ENCODE measurements at places on chromosomes 12 and 14.

- DNase-seq = no peak
Observed at GRCh38 chr12:91139286-91139685, 28.0 kb upstream of the LUM start.

- DNase-seq = no peak
Observed at GRCh38 chr12:26109343-26109881, 15.4 kb downstream of the BHLHE41 start.

- no peak for DNase-seq
Observed at GRCh38 chr12:12719496-12719895, 2.3 kb downstream of the CDKN1B start.

DNA sequence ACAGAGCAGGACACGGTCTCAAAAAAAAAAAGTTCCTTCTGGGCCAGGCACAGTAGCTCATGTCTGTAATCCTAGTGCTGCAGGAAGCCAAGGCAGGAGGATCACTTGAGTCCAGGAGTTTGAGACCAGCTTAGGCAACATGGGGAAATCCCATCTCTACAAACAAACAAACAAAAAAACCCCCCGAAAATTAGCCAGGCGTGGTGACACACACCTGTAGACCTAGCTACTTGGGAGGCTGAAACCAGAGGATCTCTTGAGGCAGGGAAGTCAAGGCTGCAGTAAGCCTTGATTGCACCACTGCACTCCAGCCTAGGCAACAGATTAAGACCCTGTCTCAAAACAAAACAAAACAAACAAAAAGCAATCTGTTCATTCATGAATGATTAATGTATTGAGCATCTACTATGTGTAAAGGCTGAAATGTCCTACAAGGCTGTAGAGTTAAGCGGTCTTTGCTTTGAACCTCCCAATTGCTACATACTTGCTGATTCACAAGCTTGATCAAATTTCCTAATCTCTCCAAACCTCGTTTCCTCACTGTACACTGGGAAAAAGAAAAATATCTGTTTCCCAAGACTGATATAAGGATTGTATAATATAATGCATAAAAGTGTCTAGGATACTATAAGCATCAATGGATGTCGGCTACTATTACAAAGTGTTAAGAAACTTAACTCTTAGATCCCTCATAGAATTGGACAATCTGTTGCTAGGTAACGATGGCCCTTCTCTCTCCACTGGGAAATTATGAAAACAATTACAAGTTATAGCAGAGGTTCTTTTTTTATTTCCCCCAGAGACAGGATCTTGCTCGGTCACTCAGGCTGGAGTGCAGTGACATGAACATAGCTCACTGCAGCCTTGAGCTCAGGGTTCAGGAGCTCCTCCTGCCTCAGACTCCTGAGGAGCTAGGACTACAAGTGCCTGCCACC lies 7.9 kb upstream of the RILPL2 start:
- no peak for DNase-seq

DNA sequence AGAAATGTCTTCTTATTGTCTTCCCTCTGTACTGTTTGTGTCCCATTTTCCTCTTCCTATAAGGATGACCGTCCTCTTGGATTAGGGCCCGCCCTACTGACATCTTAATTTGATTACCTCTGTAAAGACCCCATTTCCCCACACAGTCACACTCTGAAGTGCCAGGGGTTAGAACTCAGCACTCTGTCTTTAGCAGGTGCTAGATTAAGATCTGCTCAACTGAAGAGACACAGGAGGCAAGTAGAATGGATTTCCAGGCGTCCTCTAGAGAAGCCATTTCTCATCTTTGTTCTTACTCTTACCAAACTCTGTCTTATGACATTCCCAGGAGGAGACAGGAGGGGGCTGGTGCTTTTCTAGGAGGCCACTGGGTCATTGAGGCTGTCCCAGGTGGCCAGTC lies 50.8 kb downstream of the VCPKMT start:
- DNase-seq = no peak

- DNase-seq = no peak
Observed at GRCh38 chr12:6745741-6746525, 7.0 kb downstream of the MLF2 start.

DNA sequence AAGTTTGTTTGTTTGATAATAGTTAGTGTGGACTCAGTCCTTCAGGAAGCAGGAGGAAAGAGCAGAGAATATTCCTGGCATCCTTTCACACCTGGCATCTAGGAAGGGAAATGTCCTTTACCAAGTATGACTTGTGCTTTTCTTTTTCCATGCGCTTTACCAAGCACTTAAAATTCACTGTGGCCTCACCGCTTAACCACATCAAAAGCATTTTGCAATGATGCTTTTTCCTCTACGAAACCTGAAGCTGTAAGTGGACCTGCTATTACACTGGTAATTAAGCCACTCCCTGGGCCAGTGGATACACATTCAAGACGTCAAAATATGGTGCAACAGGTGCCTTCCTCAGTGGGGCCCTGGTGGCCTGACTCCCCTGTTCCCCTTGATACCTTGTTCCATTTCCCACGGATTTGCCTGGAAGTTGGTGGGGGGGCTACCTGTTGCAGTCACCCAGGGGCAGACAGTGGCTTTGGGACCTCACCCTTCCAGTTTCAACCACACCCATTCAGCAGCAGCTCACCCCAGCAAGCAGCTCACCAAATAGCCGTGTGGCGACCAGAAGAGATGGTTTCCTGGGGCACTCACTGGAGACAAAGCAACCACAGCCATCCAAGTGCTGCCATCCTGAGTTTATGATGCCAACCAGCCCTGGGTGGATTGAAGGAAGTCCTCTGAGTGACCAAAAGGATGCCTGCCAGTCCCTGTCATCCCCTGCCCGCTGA lies 14.2 kb upstream of the FZD10 start:
- no peak for DNase-seq

GRCh38 chr14:92503756-92504491 lies 9.7 kb upstream of the RIN3 start:
- no peak for DNase-seq

DNA sequence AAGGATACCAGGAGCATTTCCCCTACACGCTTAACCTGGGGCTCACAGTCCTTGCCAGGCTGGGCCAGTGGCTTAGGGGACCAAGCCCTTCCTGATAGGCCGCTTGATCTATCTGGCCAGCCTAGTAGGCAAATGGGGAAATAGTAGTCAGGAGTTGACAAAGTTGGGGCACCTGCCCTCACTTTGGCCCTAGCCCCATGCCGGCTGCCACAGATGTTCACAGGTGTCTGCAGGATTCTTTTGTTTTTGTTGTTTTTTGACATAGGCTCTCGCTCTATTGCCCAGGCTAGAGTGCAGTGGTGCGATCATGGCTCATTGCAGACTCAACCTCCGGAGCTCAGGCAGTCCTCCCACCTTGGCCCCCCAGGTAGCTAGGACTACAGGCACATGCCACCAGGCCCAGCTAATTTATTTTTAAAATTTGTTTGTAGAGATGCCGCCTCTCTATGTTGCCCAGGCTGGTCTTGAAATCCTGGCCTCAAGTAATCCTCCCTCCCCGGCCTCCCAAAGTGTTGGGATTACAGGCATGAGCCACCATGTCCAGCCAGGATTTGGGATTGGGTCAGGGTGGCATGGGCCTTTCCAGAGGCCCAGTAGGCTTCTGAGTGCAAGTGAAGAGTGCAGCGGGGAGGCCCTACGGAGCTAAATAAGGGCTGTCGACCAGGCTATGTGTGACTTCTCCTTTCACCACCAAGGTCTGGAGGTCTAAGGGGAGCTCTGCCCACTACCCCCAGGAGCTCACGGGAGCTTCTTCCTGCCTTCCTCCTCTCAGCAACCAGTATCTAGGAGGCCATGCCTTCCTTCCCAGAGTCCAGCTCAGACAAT lies 15.5 kb upstream of the HDAC7 start:
- DNase-seq = no peak

DNA sequence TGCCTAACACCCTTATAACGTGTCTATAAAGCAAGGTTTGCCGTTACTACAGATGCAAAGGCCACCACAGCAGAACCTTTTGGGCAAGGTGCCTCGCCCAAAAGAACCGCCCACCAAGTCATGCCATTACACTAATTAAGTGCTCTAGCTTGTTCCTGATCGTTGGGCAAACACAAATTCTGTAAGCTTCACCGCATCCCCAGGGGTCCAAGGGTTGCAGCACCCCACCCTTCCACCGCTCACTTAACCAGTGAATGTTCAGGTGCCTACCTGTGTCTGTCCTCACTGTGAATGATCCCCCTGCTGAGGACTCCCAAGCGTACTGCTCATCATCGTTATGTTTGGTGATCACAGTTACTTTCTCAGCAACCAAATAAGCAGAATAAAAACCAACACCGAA lies 1.4 kb downstream of the HSP90AA1 start:
- no peak for DNase-seq

GRCh38 chr12:124359671-124360581 lies 65.0 kb downstream of the RFLNA start:
- no peak for DNase-seq
